ENCODE measurements at places on chromosomes 4 and X.

DNA sequence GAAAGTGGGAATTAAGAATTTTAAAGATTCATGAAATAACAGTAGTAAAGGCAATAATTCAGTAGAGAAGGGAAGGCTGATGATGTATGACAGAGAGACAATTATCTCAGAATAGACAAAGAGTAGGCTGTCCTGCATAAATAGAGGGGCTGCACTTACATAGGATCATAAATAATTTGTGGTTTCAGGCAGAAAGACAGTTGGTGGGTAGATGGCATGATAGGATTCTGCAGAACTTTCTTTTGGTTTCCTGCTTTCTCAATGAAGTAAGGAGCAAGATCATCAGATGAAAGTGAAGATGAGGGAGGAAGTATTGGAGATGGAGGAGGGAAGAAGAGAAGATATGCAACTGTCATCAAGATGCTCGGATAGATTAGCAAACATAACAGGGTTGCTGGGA, 604.9 kb upstream of the ZFP42 start:
- DNase-seq = no peak

GRCh38 chrX:67585401-67585800, 41.6 kb downstream of the AR start:
- DNase-seq = no peak

DNA sequence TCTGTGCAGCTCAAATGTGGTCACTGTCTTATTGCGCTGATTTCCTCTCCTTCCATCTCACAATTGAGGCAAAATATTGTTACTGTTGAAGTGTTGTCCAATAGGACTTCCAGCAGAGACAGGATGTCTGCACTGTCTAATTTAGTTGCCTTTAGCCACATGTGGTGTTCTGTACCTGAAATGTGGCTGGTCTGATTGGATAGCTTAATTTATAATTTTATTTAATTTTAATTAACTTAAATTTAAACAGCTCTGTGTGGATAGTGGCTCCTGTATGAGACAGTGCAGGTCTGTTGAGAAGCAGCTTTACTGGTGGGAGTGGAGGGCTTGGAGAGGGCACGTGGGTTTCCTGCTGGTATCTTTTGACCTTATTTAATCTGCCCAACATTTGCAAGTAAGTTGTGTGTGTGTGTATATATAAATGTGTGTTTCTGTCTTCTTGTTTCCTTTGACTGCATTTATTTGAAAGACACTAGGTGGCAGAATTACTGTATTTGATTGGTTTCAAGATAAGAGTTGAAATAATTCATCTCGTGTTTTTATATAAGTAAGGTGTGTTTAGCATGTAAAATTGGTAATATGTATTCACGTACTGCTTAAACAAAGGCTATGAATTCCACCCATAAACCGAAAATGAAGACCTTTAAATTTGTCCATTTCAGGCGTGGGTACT, 55.3 kb upstream of the MSANTD1 start:
- DNase-seq = no peak

DNA sequence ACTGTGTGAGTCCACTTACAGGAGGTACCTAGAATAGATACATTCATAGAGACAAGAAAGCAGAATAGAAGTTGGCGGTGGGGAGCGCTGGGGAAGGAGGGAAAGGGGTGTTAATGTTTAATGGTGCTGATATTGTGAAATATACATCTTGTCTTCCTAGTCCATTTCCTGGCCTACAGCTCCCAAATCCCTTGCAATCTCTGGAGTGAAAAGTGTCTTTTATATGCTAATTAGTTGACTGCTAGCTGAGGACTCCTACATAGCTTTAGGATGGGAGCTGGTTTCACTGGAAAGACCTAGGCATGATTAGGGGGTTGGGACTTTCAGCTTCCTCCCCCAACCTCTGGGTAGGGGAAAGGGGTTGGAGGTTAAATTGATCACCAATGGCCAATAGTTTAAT, 36.0 kb downstream of the FUNDC1 start:
- DNase-seq = no peak

- DNase-seq = no peak
These were observed 462.0 kb downstream of the IL15 start for GRCh38 chr4:142098380-142098779.

- DNase-seq = no peak
These were observed 7.1 kb downstream of the HAND2 start for GRCh38 chr4:173522951-173523395.

DNA sequence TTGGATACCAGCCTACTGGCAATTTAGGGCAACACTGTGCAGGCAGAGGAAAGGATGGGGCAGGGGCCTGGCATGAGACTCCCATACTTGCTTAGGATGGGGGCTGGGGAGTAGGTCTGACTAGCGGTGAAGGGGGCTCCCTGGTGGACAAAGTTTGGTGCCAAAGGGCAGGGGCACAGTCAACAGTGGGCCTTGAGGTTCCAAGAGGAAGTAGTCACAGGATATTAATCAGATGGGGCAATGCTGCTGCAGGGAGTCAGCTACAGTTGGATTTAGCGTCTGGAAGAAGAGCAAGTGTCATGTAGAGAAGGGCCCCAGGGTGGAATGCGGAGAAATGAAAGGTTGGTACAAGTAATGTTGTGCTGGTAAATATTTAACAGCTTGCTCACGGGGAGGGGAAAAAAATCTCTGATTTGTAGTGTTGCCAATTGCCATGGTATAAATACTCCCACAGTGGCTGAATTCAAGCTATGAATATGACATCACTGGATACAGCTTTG, 139.4 kb downstream of the PJA1 start:
- DNase-seq = no peak

- DNase-seq = no peak
These were observed 450.9 kb downstream of the PCDH10 start for GRCh38 chr4:133600008-133600407.

- no peak for DNase-seq
These were observed 9.6 kb downstream of the SGMS2 start for GRCh38 chr4:107834241-107834794.

- no peak for DNase-seq
These were observed 74.7 kb downstream of the CEP44 start for GRCh38 chr4:174358410-174358809.
